ENCODE measurements at places on chromosomes 7 and 10. TPM values are rescaled to one million over a fixed set of nuclear protein-coding genes. Genes with fewer than 3 reads are reported as not detected.

GRCh38 chr10:75525067-75525466 is 93.6 kb downstream of the LRMDA start:
- no peaks in the 10 kb centered on the region for H3K36me3 ChIP-seq
- no peaks in the 10 kb centered on the region for H3K4me1 ChIP-seq
- no peak overlapping the region for H3K27ac ChIP-seq
- H3K4me3 ChIP-seq: no peak overlapping the region
- DNase-seq: no peak
- H3K27me3 ChIP-seq: no peaks in the 10 kb centered on the region

DNA sequence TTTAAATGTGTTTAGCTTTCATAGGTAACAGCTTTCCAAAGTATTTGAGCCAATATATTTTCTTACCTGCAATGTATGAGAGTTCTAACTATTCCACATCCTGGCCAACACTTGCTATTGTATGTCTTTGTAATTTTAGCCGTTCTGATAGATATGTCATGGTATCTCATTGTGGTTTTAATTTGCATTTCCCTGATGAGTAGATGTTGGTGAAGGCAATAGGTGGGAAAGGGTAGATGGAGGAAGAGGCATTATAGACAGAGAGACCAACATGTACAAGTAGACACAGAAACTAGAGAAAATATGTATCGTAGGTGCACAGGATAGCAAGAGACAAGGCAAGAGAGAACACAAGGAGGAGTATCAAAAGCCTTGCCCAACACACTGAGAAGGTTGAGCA is 54.8 kb upstream of the CCDC71L start:
- no peak for DNase-seq
- H3K27me3 ChIP-seq: no peaks in the 10 kb centered on the region
- H3K36me3 ChIP-seq: no peaks in the 10 kb centered on the region

- H3K27ac ChIP-seq: peak within 1 kb of the TSS; percentile 87
- peak within 1 kb of the TSS; percentile 82 for H3K4me3 ChIP-seq
- no peaks in the 10 kb centered on the region for H3K36me3 ChIP-seq
- H3K27me3 ChIP-seq: peaks cover 7% of the 10 kb centered on the region
- peaks cover 47% of the 10 kb centered on the region for H3K4me1 ChIP-seq
- peak; percentile 45 for DNase-seq
Observed at GRCh38 chr7:33062023-33062781, at the start of gene NT5C3A. TSS of gene NT5C3A (minus strand) at chr7:33062776. CDS start at chr7:33062705, 71 bp downstream.

DNA sequence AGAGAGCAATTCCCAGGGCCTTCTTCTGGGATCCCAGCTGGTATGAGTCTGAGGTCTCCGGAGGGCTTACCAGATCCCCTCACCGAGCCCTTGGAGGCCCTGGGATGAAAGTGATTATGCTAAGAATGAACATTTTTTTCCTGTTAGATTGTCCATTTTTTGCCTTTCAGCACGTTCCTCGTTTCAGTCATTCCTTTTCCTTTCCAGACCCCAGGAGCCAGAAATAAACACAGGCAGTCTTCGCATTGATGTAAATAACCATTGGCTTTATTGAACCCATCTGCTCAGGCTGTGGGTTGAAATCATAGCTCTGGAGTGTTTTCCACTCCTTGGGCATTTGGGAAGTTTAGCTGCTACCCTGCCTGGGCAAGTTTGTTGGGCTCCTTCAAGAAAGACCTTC is 320.9 kb upstream of the AUTS2 start:
- no peak overlapping the region for H3K4me3 ChIP-seq
- no peak overlapping the region for H3K27ac ChIP-seq

Gene AGMO
- not detected for total RNA-seq

Gene HSPA14
- total RNA-seq: 22.6 TPM
